Aortic smooth muscle cell (primary cell): ENCODE measurements at places on chromosomes 5 and 9. TPM values are rescaled to one million over a fixed set of nuclear protein-coding genes. Genes with fewer than 3 reads are reported as not detected.

SUSD3 gene
- total RNA-seq: 0.26 TPM in 1 of 2 replicates, not detected in the other

ATP10B gene
- not detected in 2 replicates for total RNA-seq

BTNL8 gene
- not detected in 2 replicates for total RNA-seq

TMEM215 gene
- total RNA-seq: not detected in 2 replicates

PTAR1 gene
- 73.3 and 77.1 TPM in 2 replicates for total RNA-seq

CTXN3 gene
- total RNA-seq: not detected in 2 replicates

TAF1L gene
- under 0.01 TPM in 2 replicates for total RNA-seq

TEX48 gene
- not detected in 2 replicates for total RNA-seq

CEL gene
- 0.19 and 0.26 TPM in 2 replicates for total RNA-seq

LRRTM2 gene
- total RNA-seq: 0.13 and 0.44 TPM in 2 replicates

SLC6A18 gene
- not detected in 2 replicates for total RNA-seq

LOX gene
- total RNA-seq: 38.6 and 78.5 TPM in 2 replicates

NUP155 gene
- 25.8 and 30.9 TPM in 2 replicates for total RNA-seq
